NAMALWA (cell line): ENCODE measurements at places on chromosomes 16 and 17.
A peak's percentile ranks its signal among the peaks of the same experiment; 100 is the strongest.

DNA sequence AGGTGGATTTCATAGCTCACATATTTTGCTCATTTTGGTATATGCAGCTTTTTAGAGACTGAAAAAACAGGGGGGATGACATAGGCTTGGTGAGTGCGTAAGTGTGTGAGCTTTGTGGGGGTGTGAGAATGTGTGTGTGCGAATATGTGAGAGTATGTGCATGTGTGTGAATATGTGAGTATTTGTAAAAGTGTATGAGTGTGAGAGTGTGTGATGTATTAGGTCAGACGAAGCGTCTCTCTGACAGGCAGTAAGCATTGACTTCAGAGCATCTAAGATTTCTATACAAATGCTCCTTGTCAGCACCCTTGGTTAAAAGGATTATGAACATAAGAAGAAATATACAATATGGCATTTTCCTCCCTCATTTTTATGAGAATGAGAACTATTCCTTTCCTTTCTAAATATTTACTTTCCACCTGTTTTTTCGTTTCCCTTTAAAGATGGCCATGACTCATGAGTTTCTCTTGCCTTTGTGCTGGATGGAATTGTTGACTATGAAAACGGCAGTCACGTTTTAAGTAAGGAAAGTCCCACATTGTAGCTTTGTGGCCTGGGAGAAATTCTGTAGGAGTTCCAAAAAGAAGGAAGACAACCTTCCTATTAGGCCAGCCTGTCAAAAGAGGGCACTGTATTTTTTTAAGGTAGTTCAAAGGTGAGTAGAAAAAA is 276.4 kb downstream of the FOXL1 start:
- DNase-seq = no peak

DNA sequence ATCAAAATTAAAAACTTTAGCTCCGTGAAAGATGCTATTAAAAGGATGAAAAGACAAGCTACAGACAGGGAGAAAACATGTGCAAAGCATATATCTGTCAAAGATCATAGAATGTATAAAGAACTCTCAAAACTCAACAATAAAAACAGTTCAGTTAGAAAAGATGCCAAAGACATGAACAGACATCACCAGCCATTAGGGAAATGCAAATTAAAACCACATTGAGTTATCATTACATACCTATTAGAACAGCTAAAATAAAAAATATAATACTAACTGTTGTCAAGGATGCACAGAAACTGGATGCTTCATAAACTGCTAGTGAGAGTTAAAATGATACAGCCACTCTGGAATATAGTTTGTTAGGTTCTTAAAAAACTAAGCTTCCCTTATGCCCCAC is 58.8 kb downstream of the NFATC3 start:
- no peak for DNase-seq

- DNase-seq = no peak
These were observed 6.9 kb downstream of the PHAF1 start for GRCh38 chr16:67116388-67117311.

GRCh38 chr16:68309799-68310198 is 947 bp downstream of the SLC7A6OS start:
- no peak for DNase-seq

DNA sequence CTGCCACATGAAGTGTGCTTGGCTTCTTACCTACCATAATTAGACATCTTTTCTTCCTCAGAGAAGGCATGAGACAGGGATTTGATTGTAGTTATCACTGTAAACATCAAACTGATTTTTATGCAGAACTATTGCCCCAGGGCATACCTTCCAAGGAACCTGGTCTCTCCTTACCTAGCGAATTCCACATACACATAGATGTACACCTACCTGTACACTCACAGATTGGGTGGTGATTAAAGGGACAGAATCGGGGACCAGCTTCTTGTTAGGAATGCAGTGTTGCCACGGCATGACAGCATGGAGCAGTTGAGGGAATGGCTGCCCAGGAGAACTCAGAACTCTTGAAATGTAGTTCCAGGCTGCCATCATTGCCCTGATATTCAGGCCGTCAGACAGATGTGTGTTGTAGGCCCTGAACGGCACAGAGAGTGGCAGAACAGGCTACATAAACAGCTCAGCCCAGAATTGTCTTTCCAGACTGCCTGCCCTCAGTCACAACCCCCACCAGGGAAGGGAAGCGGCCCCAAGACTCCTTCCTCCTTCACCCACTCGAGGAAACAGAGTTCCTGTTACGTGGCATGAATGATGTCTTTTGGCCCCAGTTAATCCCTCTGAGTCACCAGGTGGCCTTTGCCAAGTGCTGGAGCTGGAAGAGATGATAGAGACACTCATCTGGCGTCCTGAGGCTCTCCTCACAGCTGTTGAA is 17.8 kb upstream of the NAGLU start:
- no peak for DNase-seq

DNA sequence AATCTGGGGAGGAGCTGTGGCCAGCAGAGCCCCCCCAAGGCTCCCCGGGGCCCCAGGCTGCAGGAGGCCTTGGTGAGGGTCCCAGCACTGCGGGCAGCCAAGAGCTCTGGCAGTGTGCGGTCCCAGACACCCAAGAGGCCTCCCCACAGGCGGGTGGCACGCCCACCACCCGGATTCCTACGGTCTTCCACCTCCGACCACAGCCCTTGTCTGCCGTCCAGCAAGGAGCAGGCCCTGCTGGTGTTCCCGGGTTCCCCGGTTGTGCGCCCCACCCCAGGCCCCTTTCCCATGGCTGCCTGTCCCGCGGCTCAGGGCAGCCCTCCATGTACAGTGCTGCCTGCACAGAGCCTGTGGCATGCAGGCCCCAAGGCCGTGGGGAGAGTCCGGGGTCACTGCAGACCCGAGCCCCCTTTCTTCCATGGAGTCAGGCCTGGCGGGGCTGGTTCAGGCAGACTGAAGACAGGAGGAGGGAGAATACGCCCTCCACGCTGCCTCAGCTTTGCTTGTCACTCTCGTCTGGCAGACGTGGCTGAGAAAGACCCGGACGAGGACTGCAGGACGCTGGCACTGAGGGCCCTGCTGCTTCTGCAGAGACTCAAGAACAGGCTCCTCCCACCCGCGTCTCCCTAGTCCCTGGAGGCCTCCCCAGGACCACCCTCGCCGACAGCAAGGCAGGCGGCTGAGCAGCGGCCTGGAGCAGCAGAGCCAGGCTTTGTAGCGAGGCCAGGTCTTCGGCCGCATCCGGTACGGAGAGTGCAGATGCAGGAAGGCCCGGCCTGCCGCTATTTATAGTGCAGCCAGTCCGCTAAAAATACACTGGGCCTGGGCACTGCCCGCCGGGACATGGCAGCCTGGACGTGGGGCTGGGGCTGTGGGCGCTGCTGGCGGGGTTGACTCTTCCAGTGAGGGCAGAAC is 16.4 kb downstream of the TELO2 start:
- DNase-seq = no peak

DNA sequence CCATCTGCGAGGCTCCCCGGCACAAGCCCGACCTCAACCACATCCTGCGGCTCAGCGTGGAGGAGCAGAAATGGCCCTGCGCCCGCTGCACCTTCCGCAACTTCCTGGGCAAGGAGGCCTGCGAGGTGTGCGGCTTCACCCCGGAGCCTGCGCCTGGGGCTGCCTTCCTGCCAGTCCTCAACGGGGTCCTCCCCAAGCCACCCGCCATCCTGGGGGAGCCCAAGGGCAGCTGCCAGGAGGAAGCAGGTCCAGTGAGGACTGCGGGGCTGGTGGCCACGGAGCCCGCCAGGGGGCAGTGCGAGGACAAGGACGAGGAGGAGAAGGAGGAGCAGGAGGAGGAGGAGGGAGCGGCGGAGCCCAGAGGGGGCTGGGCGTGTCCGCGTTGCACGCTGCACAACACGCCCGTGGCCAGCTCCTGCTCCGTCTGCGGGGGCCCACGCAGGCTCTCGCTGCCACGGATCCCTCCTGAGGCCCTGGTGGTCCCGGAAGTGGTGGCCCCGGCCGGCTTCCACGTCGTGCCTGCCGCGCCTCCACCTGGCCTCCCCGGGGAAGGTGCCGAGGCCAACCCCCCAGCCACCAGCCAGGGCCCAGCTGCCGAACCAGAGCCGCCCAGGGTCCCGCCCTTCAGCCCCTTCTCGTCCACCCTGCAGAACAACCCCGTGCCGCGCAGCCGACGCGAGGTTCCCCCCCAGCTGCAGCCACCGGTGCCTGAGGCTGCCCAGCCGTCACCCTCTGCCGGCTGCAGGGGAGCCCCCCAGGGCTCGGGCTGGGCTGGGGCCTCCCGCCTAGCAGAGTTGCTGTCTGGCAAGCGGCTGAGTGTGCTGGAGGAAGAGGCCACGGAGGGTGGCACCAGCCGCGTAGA is 13.1 kb upstream of the PRR35 start:
- DNase-seq = no peak

DNA sequence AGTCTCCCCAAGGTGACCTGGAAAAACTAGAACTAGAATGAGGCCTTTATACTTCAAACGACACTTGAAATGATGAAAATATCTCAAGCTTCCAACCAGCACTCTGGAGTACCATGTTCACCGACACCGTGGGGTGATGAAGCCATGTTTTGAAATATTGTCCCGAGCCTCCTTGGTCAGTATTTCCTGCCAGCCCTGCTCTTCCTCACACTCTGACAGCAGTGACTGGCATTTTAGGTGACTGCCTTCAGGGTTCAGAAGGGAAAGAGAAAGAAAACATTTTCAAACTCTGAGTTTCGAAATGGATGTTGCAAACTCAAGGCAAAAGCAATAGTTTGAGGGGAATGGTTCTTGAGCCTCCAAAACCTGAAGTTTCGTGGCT is 39.3 kb upstream of the IRX6 start:
- no peak for DNase-seq

DNA sequence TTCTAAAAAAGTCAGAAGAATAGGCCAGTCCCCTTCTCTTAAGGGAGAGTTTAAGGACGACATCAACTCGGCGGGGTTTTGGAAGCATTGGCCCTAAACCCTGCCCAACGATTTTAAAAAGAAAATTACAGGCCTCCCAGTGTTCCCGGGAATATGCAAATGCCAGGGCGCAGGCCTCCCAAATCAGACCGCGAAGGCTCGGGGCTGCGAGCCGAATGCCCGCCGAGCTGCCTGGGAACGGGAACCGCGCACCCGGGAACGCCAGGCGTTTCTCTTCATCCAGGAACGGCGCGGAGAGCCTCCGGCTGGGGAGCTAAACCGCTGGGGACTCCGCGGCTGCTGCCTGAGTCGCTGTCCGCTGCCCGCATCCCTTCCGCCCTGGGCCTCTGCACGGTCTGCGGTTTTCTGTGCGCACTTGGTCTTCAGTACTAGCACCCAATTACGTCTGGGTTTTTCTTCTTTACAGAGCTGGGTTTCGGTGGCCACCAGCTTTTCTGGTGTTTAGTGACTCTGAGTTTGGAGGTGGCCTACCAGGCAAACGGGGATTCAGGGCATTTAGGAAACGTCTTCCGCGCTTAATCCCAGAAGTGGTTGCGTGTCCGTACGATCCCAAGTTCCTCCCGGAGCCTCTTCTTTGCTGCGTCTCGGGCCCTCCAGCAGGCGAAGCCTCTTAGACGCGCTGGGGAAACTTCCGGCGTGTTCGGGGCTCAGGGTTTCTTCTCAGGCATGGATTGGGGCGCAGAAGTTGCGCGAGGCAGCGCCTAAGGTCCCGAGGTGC is 5.7 kb downstream of the IRX5 start:
- no peak for DNase-seq

GRCh38 chr16:9124444-9124843 is 33.0 kb downstream of the HAPSTR1 start:
- no peak for DNase-seq

DNA sequence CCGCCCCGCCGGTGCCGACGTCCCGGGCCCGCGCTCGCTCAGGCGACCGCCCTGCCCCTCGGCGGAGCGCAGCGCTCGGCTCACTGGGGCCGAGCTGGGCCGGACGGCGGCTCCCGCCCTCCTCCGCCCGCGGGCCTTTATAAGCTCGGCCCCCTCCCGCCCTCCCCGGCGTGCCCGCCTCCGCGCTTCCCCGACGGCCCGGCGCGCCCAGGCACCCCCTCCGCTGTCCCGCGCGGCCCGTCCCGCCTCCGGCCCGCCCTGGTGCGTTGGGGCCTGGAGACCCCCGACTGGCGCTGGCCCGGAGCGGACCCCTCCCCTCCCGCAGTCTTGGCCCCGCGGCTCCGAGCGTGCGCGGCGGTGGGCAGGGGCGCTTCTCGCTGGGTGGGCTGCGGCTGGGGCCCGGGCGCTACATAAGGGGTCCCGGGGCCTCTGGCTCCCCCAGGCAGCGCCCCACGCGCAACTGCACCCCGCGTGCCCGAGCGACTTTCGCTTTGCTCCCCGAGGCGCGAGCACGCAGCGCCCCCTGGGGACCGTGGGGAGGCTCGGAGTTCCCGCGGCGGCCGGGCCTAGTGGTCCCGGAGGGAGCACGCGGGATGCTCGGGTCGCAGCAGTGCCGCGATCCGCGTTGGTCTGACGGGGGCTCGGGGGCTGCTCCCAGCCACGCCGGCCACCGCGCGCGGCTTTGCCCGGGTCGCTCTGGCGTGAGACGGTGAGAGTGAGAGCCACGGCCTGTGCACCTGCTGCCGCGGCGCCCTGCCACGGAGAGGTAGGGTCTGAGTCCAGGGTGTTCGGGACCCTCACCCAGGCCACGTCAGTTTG is at the start of gene PIEZO1:
Gene PIEZO1, minus strand, starts transcription at position 115 of the 819 bp plus-strand sequence. CDS start 256 bp downstream, outside the sequence.
- DNase-seq = peak; percentile 68

DNA sequence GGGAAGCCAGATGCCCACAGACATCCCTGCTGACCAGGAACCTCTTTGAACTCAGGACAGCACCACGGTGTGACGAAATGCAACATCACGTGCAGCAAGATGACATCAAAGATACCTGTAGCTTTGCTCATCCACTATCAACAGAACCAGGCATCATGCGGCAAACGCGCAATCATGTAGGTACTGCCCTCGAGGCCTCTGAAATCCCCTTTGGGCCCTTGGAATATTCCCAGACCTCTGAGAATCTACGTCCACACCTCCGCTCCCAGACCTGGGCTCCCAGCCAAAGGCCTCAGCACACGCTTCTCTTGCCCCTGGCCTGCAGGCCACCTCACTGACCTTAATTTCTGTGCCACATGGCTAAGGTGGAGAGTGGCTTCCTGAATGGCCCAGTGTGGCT is 7.3 kb downstream of the CX3CL1 start:
- no peak for DNase-seq

GRCh38 chr16:16148755-16149154 is 74.5 kb downstream of the ABCC6 start:
- no peak for DNase-seq

DNA sequence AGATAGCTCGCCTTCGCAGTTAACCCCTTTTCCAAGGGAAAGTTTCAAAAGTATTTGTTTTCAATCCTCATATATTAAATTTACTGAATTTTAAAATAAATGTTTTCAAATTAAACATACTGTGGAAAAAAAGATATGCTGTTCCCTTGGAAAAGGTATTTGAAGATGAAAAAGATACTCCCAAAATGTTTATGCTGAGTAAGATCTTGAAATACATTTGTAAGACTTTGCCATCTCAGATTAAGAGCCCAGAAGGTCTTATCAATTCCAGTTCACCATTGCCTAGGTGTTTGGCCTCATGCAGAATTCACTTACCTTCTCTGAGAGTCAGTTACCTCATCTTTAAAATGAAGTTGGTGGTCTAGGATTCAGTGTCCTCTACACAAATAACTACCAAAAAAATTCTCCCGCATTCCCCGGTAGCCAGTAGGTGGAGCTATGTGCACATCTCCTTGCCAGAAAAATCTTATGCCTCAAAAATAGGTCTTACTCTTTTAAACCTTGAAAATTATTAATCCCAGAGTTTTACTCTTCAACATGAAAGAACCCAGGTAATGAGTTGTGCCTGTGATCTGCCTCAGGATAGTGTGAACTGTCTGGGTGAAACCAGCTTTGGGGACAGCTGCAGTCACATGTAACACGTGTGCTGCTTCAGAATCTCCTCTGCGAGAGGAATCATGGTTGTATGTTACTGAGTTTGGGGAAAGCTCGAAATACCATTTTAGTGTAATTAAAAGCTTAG is 178.3 kb downstream of the MRTFB start:
- DNase-seq = peak; percentile 73
